ENCODE measurements at places on chromosomes 1 and 21.

- no peak for DNase-seq
These were observed 2.4 kb downstream of the RNF223 start for GRCh38 chr1:1071486-1072298.

GRCh38 chr1:27604579-27605299 is 795 bp upstream of the AHDC1 start:
- no peak for DNase-seq

DNA sequence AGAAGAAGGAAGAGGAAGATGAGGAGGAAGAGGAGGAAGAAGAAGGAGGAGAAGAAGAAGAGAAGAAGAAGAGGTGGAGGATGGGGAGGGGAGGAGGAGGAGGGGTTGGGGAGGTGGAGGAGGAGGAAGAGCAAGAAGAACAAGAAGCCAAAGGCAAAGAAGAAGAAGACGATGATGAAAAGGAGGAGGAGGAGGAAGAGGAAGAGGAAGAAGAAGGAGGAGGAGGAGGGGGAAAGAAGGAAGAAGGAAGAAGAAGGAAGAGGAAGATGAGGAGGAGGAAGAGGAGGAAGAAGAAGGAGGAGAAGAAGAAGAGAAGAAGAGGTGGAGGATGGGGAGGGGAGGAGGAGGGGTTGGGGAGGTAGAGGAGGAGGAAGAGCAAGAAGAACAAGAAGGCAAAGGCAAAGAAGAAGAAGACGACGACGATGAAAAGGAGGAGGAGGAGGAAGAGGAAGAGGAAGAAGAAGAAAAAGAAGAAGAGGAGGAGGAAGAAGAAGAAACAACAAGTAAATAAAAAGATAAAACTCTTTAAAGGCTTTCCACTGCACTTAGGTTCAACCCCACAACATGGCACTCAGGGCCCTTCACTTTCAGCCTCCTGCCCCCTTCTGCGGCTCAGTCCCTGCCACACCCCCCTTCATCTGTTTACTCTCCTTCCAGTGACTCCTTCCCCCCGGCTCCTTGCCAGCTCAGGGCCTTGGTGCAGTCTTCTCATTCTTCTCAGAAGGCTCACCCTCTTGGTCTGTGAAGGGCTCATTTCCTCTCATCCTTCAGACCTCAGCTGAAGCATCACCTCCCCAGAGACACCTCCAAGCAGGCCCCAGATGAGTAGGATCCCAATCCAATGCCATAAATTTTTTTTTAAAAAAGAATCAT is 114.0 kb downstream of the KCNN3 start:
- no peak for DNase-seq

- no peak for DNase-seq
These were observed 11.7 kb upstream of the TDRD10 start for GRCh38 chr1:154490317-154490716.

GRCh38 chr21:26487981-26488480 is 85.1 kb downstream of the CYYR1 start:
- DNase-seq = no peak

- DNase-seq = no peak
These were observed 9.6 kb upstream of the HTR6 start for GRCh38 chr1:19654886-19655717.

- DNase-seq = no peak
These were observed 13.4 kb upstream of the RNF223 start for GRCh38 chr1:1087351-1088028.

DNA sequence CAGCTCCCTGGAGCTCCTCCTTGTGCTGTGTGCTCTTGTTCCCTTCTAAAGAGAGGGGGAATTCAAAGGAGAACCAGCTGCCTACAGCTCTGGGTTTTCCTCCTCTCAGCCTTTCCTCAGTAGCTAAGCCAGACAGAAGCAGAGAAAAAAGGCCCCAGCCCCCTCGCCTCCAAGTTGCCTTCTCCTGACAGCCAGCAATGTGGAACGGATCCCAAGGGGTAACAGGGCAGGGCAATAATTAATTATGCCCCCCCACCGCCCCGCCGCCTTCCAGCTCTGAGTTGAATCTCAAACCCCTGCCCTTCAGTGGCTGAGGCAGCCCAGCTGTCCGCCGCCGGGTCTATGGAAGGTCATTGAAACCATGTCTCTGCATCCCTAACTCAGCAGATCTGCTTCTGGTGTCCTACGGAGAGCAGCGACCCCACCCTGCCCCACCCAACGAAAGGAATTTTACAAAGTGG is 69.0 kb upstream of the GOLT1A start:
- no peak for DNase-seq

- no peak for DNase-seq
These were observed 1.2 kb upstream of the NID1 start for GRCh38 chr1:236066054-236066453.

- DNase-seq = no peak
These were observed 31.6 kb downstream of the WDR4 start for GRCh38 chr21:42847726-42848125.

- DNase-seq = no peak
These were observed 74.4 kb upstream of the HSD17B7 start for GRCh38 chr1:162716123-162716522.

GRCh38 chr1:26282401-26282918 is 2.6 kb downstream of the SH3BGRL3 start:
- DNase-seq = no peak

GRCh38 chr1:2312515-2313301 is 78.6 kb downstream of the MORN1 start:
- DNase-seq = peak; percentile 98

GRCh38 chr1:171794085-171794484 is 12.6 kb downstream of the METTL13 start:
- DNase-seq = no peak

DNA sequence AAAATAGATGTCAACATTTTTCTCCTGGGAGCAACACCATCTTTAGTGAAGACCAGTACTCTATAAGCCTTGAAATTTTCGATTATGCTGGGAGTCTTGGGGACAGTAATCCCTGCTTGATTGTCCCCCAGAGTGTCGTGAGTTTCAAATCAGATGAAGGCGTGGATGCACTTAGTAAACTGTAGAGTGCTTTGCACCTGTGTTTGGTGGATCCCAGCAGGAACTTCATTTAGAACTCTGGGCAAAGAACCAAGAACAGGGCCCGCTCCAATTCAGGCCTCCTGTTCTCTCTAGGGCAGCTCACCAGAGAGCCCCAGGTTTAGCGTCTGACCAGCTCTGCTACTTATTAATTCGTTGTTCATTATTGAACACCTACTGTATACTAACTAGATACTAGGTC is 1.5 kb downstream of the GPX7 start:
- DNase-seq = no peak

DNA sequence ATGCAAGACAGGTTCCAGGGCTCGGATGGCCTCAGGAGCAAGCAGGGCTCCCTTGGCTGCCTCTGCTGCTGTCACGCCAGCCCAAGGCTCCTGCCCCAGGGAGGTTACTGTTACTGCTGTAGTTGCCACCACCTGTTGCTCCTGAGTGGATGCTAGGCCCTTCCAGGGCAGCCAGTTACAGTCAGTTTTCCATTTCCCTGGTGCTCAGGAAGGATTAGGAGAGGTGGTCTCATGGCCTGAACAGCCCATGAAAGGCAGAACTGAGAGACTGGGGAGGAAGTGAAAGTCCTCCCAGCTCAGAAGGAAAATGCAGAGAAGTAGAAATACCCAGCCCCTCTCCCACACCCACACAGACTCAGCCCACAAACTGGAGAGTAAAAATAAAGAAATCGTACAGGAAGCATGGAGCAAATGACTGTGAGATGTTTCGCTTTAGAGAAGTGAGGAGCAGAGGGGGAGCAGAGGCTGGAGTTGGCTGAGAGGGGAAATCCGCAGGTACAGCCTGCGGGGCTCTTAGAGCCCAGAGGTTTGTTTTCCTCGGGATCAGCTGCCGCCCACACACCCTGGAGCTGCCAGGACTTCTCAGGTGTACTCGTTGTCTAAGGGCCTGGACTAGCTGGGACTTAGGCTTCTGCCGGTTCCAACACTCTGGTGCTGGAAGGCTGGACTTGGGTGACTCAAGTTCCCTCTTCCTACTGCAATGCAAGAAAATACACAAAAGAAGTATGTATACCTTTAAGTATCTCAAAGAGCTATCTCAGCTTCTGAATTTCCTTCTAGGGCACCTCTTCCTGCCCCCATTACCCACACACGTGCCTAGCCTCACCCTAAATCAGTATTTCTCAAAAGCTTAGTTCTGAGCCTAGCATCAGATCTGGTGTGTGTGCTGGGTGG is 2.3 kb downstream of the IL6R start:
- no peak for DNase-seq

DNA sequence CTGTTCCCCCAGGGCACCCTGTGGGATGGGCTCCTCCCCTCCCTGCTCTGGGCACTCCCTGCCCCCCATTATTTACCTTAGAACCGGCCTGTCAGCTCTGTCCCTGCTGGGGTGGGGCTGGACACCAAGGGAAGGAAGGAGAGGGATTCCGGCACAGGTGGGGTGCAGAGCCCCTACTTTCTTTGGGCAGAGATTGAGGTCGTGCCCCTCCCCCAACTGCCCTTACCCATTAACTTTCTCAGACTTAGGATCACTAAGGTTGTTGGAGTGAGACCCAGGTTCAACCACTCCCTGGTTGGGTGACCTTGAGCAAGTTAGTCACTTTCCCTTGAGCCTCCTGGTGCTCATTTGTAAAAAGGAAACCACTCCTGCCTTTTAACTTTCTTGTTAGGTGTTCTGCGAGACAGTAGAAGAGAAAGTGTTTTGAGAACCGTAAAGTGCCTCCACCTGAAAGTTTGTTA is 57.0 kb upstream of the SYNC start:
- DNase-seq = no peak

- DNase-seq = no peak
These were observed 1.5 kb downstream of the STUM start for GRCh38 chr1:226549937-226550671.

GRCh38 chr1:26210147-26210870 is 19.9 kb downstream of the CATSPER4 start:
- DNase-seq = no peak

- DNase-seq = no peak
These were observed 146.7 kb downstream of the KCNT2 start for GRCh38 chr1:196461521-196461920.

GRCh38 chr1:11729498-11730428 is 6.2 kb upstream of the AGTRAP start:
- no peak for DNase-seq

DNA sequence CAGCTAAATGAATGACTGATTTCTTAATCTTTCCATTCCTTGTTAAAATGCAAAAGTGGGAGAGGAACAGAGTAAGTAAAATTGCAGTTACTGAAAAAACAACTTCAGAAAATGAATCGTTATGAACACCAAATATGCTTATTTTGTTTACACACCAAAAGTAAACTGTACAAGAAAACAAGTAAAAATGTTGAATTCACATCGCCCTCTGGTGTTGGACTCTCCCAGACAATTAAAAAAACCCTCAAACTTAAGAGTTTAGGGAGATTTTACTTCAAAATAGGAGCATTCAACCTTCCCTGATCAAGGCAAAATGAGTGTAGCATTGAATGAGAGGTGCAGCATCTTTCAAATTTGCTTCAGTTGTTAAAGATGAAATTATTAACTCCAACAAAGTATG is 19.4 kb upstream of the ESRRG start:
- DNase-seq = no peak

DNA sequence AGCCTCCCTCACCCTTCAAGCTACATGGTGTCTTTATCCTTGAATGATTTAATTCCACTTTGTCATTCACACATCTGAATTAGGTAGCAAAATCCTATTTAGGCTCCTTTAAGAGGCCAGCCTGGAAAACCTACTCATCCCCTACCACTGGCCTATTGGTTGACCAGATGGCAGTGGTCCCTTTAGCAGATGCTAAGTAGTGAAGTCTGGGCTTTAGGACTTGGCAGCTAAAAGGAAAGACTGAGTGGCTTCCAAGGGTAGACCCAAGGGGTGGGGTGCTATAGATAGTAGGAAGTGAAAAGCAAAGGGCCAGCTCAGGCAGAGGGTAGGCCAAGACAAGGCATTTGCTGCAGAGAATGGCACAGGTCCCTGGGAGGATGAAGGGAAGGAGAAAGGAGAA is 46.6 kb downstream of the KCNJ6 start:
- DNase-seq = no peak

GRCh38 chr21:34559089-34559631 is 47.1 kb upstream of the KCNE1 start:
- DNase-seq = no peak

GRCh38 chr1:6907201-6907600 is 121.9 kb downstream of the CAMTA1 start:
- DNase-seq = no peak

DNA sequence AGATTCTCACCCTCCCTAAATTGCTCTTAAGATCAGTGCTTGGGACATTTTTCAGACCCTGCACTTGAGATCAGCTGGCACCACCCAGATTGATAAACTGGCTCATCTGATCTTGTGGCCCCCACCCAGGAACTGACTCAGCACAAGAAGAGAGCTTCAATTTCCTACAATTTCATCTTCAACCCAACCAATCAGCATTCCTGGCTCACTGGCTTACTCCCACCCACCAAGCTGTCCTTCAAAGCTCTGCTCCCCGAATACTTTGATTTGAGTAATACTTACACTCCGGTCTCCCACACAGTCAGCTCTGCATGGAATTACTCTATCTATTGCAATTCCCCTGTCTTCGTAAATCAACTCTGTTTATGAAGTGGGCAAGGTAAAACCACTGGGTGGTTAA is 461.9 kb upstream of the RGS18 start:
- no peak for DNase-seq

DNA sequence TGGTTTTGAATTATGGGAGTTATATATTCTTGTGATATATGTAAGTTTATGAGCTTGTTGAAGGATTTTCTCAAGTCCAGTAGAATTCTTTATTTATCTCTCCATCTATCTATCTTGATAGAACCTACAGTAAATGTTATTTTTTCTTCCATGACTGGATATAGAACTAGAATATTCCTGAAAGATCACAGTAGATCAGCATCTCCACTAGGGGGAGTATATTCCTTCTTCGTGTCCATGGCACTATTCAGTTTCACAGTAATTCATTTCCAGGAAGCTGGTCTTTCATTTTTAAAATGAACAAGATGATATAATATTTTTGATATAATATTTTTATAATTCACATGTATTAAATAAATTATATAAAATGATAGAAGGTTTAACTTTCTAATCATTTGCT is 18.8 kb downstream of the TMPRSS15 start:
- DNase-seq = no peak

DNA sequence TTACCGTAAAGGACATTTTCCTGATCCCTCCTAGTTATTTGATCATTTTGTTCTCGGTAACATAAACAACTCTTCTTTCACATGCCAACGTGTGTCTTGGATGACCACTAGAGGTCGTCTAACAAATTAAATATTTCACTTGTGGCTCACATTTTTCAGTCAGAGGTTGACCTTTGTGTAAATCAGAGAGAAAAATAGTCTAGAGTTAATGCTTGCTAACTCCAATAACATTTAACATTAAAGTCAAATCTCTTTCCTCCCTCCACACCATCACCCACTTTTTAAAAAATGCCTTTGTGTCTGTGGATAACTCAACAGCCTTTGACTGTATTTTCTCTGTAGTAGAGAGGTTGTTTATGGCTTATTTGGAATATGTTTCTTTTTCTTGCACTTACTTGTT is 220.5 kb upstream of the B3GALT2 start:
- DNase-seq = no peak

- DNase-seq = no peak
These were observed 46.3 kb downstream of the DOP1B start for GRCh38 chr21:36202726-36203602.

All from cerebellar nuclear complex (tissue), 1 donor.